ENCODE measurements at places on chromosomes 13 and 19.

DNA sequence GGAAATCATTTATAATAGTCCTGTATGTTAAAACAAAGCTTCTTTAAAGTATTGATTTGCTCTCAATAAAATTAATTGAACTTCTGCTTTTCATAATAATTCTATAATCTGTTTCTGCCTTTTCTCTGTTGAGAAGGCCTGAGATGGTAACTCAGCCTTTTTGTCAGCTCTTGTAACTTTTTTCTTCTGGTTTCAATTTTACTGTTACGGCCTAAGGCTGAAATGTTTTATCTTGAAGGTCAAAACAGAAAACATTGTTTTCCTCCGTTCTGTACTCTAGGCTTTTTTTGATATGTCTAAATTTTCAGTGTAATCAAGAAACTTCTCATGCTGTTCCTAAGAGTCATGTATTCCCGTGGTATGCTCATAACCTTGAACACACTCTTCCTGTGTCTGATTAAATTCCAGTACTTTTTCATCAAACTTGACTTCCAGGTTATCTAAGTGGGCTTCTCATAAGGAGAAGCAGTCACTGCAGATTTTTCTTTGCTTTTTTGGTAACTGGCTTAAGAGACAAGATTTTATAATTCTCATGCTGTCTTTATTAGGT lies 7.6 kb upstream of the NAXD start:
- DNase-seq = no peak

- DNase-seq = no peak
Measured at GRCh38 chr13:20968745-20969144, 66.2 kb upstream of the XPO4 start.

- DNase-seq = no peak
Measured at GRCh38 chr13:113636266-113636963, 21.6 kb downstream of the ATP4B start.

- DNase-seq = no peak
Measured at GRCh38 chr19:1524287-1524971, 552 bp downstream of the PLK5 start.

GRCh38 chr19:52739576-52739975 lies 4.7 kb upstream of the ZNF611 start:
- no peak for DNase-seq

GRCh38 chr13:106625578-106625977 lies 57.6 kb upstream of the ARGLU1 start:
- DNase-seq = no peak

GRCh38 chr13:107799001-107799400 lies 416.3 kb downstream of the LIG4 start:
- no peak for DNase-seq

- DNase-seq = no peak
Measured at GRCh38 chr19:51462681-51463080, 4.4 kb upstream of the SIGLEC8 start.

- no peak for DNase-seq
Measured at GRCh38 chr19:16175954-16176353, 2.6 kb upstream of the CIB3 start.

GRCh38 chr19:55206664-55207500 lies 2.4 kb downstream of the PTPRH start:
- DNase-seq = no peak

DNA sequence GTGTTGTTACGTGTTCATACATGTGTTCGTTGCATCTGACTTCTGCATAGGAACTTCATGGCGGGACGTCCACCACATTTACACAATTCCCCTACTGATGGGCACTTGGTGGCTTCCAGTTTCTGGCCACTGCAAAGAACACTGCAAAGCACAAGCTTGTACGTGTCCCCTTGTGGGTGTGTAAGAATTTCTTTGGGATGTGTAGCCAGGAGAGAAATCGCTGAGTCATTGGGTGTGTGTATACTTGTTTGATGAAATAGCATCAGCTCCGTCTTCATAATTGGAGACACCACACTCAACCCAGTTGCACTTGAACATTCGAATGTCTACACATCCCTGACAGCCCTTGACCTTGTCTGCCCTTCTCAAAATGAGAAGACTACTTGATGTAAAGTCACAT lies 19.2 kb downstream of the KLK5 start:
- DNase-seq = no peak

DNA sequence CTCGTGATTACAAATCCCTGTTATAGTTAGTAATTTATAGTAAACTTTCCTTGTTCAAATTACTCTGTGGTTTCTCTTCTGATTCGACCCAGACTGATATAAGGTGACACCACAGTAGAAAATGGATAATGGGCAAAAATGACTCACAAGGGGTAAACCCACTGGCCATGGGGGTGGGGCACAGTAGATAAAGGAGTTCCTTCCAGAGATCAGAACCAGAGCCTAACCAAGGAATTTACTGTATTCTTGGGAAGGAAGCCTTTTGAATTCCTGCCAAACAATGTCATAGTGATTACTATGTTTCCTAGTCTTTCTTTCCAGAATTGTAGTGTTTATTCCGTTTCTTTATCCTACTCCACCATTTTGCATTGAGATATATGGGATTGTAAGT lies 21.9 kb downstream of the MIR17HG start:
- DNase-seq = no peak

DNA sequence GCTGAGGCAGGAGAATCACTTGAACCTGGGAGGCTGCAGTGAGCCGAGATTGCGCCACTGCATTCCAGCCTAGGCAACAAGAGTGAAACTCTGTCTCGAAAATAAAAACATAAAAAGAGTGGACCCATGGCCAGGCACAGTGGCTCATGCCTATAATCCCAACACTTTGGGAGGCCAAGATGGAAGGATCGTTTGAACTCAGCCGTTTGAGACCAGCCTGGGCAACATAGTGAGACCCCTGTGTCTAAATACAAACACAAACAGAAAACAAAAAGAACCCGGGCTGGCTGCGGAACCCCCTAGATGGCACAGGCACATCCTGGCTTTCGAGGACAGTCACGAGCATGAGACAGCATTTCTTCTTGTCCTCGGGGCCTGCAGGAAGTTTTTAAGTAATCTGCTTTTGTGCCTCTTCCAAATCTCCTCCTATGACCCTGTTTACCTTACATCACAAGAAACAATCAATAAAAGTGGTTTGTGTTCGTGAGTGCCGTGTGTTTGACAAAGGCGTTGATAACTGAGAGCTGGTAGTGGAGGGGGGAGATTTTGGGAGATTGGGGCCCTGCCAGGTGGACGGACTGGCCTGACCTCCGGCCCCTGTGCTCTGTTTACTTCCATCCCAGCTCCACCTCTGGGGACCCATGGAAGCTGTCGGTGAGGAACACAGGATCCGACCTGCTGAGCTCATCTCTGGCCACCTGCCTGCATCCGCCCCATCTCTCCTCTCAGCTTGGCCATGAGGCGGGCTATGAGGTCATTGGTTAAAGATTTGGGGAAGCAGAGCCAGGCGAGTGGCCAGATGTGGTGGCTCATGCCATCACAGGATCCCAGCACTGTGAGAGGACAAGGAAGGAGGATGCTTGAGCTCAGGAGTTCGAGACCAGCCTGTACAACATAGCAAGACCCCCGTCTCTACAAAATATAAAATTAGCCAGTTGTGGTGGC lies 5.9 kb upstream of the GDF15 start:
- DNase-seq = no peak

GRCh38 chr13:40992678-40993518 lies 26.2 kb downstream of the ELF1 start:
- DNase-seq = peak; percentile 41

DNA sequence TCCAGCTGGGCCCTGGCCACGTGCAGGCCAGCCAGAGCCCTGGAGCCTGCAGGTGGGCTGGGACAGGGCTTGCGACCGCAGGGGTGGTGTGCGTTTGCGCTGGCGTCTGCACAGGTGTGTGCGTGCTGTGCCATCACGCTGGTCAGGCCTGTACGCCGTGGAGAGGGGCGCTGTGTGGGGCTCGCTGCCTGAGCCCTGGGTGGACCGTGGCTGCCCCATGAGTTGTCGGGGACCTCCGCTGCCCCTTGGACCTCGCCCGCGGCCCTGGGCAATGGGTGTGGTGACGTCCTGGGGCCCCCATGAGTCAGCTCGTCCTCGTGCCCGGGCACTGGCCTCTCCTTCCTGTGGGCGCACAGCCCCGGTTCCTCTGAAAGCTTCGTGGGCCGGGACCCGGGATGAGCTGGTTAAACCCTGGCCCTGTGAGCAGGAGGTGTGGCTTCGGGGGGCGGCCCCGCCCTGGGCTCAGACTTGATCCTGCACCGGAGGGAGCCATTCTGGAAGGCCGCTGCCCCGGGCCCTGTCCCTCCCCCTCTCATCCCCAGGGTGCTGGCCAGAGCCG lies 6.8 kb downstream of the CSNK1G2 start:
- DNase-seq = no peak

- no peak for DNase-seq
Measured at GRCh38 chr13:73704587-73704986, 429.6 kb downstream of the KLF12 start.

DNA sequence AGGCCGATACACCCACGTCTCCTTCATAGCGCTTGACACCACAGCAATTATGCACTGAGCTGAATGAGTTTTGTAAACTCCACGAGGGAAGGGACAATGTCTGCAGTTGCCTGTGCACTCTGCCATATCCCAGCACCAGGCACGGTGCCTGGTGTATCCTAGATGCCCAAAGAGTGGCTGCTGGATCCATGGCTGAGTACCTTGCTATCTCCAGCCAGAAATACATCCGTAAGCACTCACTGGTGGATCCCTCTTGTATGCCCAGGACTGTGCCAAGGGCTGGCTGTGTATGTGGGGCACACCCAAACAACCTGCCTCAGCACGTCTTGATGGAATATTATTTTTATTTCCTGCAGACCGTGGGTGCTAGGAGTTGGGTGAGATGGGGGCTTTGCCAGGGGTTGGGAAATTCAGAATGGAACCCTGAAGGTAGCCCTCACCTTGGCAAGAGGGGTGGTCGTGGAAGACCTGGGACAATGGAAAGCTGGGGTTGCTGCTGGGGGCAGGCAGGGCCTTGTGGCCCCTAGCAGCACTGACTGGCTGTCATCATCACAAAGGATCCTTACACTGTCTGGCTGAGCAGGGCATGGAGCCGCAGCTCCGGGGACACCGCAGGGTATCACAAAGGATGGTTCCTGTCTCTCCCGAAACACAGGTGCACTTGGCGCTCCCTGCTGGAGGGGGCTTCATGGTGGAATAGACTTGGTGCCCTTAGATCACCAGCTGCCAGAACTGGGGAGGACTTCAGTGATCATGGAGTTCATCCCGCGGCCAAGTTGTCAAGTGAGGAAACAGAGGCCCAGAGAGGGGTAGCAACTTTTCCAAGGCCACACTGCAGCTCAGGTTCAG lies 131.3 kb downstream of the URI1 start:
- DNase-seq = no peak

- DNase-seq = no peak
Measured at GRCh38 chr13:104460554-104460953, 1394.3 kb upstream of the SLC10A2 start.

- no peak for DNase-seq
Measured at GRCh38 chr19:35204799-35205732, 23.5 kb downstream of the FAM187B start.

GRCh38 chr13:21119526-21119925 lies 56.8 kb downstream of the SKA3 start:
- no peak for DNase-seq

DNA sequence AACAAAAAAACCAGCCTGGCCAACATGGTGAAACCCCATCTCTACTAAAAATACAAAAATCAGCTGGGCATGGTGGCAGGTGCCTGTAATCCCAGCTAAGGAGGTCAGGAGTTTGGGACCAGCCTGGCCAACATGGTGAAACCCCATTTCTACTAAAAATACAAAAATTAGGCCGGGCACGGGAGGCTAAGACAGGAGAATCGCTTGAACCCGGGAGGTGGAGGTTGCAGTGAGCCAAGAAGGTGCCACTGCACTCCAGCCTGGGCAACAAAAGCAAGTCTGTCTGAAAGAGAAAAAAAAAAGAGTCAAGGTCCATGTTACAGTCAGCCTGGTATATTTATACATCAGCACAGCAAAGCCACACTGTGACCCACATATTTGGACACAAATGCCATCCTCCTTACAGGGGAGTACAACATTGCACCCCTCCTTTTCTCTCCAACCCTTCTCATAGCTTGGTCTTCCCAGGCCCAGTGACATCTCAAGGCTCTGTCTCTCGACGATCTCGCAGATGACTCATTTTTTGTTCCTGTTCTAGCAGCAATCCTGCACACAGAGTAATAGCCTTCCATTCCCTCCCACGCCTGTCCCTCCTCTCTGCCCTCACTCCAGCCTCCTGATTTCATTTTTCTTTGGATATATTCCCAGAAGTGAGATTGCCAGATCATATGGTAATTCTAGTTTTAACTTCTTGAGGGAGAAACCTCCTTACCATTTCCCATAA lies 21.0 kb upstream of the DPP9 start:
- no peak for DNase-seq

DNA sequence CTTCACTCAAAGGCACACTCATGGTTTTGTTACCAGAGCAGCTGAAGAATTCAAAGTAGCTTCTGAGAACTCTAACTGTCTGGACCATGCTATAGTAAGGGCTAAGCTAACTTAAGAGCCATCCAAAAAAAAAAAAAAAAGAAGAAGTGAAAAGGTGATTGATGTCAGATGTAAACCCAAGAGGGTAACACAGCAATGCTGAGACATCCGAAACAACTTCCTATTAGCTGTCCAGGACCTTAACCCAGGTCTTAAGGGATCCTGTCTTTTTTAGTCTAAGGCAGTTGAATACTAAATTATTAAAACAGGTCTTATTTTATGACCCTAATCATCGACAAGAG lies 11.2 kb upstream of the RAB20 start:
- DNase-seq = no peak

- DNase-seq = no peak
Measured at GRCh38 chr13:78638216-78638615, 20.7 kb downstream of the OBI1 start.

- no peak for DNase-seq
Measured at GRCh38 chr13:41813426-41813825, 147.5 kb downstream of the VWA8 start.

GRCh38 chr19:14072535-14073260 lies at the start of gene MISP3:
Gene MISP3 (plus strand): TSS chr19:14072786. CDS start chr19:14073310, 524 bp downstream.
- DNase-seq = no peak

DNA sequence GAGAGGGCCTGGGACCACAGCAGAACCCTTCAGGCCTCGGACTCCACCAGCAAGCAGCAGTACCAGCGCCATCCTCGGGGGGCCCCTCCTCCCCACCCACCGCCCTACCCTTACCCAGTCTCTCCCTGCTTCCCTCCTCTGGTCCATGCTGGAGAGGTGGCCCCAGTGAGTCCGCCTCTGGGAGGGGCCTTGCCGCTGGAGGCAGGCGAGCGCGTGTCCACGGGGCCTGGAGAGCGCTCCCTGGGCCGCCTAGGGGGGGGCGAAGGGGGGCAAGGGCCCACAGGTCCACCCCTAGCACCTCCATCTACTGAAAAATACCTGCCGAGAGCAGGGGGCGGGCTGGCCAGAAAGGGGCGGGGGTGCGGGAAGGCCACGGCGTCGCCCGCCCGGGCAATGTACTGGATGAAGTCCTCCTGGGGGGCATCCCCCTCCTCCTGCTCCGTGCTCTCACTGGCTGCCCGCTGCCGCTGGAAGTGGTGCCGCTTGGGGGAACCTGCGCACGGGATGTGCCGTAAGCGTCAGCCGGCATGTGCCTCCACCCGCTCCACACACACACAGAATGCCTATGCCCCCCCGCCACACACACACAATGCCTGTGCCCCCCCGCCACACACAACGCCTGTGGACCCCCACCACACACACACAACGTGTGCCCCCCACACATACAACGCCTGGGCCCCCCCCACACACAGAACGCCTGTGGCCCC lies 6.9 kb downstream of the CBARP start:
- no peak for DNase-seq

GRCh38 chr19:29040292-29040691 lies 172.7 kb downstream of the UQCRFS1 start:
- no peak for DNase-seq
